ENCODE measurements at places on chromosomes 6 and 20. TPM values are rescaled to one million over a fixed set of nuclear protein-coding genes. Genes with fewer than 3 reads are reported as not detected.

QRSL1 gene
- total RNA-seq, result 17.2 TPM

LST1 gene
- total RNA-seq, result not detected

DNA sequence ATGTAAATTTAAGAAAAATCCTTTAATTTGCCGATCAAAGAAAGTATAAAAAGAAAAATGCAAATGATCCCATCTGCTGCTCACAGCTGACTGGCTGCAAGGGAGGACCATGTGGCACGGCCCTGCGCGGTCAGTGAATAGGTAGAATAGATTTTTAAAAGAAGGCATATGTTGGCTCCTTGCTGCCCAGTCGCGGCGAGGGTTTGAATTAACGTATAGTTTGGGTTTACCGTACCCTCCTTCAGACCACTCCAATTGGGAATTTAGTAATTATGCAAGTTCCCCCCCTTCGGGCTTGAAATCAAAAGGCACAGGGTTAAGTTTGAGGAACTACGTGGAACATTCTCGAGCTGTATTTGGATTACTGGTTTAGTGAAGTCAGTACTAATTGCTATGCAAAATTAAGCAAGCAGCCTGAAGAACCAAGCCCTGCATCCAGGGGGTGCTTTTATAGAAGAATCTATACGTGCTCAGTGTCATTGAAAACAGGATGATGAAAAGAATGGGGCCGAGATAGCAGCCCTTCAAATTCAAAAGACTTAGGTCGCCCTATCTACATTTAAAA, 1.1 kb upstream of the BEND3 start:
- DNase-seq, result no peak

DNA sequence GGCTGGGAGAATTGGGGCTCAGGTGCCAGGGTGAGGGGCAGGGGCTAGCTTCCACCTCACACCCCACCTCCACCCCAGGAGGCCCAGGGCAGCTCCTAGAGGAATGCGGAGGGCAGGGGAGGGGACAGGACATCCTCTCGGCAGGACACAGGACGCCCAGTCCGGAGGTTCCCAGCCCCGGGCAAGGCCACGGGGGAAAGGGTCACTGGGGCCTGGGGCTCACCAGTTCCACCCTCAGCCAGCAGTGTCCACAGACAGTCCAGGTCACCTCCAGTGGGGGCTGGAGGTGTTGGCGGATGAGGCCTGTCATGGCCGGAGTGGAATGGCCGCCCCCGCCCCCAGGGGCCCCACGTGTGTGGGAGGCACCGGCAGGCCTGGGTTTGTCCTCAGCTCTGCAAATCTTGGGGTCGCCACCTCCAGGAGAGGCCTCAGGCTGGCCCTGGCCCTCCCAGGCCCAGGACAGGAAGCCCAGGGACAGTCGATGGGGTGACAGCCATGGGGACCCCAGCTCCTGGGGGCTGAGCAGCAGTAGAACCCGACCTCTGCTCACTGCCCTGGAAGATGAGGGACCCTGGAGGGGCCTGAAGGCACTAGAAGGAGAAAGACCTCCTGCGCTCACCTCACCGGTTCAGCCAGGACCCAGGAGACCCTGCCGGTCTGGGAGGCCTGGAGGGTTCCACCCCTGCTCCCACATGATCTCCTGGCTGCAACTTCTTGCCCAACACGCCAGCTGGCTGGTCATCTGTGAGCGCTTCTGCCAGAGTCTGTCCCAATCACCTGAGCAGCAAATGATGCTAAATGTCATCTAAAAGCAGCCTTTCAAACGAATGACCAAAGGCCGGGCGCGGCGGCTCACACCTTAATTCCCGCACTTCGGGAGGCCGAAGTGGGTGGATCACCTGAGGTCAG, 13.0 kb upstream of the ABHD16B start:
- DNase-seq, result no peak

- no peak for DNase-seq
Observed at GRCh38 chr6:85472744-85473143, 22.9 kb downstream of the NT5E start.

Data from progenitor cell of endocrine pancreas (in vitro differentiated cells).